ENCODE measurements at places on chromosomes 1 and 21.

DNA sequence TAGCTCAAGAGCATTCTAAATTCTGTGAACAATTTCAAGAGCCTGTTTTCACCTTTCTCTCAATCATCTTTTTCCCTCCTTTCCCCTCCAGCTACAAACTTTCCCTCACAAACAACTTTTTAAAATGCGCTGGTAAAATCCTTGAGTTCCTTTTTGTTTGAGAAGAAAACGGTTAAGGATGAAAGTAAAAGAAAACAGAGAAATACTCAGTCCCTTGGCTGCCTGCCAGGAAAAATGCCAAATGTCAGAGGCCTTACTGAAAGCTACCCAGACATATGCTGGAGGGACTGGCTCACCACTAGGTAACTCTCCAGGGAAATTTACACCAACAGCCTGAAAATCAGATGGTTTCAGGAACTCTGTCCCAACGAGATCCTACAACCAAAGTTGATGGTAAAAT is 11.0 kb upstream of the SERBP1 start:
- no peak for DNase-seq

DNA sequence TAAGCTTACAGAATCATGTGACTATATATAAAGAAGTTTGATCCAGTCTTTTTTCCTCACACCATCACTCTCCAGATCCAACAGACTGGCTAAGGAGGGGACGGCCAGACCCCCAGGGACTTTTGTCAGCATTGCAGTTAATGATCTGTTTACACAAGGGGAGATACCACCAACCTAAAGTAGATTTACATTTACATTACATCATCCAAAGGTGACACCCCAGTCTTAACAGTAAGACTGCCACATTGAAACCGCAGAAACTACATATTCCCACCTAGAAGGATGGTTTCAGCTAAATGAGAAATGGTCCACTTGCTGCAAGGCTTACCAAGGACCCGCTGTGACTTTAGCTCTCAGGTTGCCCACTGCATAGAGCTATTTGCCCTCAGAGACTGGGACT is 3.4 kb downstream of the RCAN1 start:
- no peak for DNase-seq

GRCh38 chr1:194466706-194467105 is 1280.3 kb upstream of the B3GALT2 start:
- DNase-seq: no peak

DNA sequence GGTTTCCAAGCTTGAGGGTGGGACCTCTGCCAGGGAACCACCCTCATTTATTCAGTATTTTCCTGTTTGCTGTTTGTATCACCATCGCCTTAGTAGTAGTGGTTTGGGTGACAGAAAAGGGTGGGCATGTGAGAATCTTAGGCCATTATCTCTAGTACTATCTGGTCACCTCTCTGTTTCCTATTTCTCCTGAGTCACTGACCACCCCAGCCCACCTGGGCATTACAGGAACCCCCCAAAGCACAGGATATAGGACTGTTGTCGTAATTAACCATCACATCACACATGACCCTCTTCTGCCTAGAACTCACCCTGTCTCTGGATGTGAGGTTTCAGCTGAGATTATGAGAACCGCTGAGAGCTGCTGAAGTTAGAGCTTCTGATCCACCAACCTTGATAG is 60.4 kb downstream of the IL23R start:
- no peak for DNase-seq

- no peak for DNase-seq
Measured at GRCh38 chr1:69492286-69492685, 75.4 kb upstream of the LRRC7 start.

DNA sequence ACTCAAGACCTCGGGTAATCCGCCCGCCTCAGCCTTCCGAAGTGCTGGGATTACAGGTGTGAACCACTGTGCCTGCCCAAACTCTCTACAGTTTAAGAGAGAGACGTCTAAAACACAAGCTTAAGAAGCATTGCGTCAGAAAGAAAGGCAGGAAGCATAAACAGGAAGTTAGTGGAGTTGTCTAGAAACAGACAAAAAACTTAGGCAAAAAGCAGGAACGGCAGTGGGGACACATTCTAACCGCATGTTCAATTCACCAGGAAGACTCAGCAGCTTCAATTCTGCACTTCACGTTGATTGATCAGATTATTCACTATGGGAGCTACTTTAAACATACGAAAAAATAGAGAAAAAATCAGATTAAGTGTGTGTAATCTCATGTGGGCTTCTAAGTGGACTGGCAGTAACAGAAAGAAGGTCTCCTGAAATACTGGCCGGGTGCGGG is 7.4 kb downstream of the CFAP74 start:
- no peak for DNase-seq

DNA sequence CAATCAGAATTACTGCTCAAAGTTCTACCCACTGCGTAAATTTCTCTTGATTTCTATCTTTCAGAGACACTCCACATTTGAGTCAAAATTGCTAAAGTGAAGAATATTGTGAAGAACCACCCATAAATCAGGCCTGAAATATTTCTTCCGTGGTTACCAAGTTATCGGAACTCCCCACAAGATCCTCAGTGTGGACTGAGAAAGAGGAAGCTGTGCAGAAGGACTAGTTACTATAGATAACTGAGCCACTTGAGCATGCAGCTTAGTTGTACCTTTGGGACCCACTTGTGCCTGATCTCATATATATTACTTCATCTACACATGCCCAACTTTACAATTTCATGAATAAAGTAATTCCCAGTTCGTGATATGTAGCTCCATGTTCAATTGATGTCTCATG is 18.4 kb downstream of the RWDD3 start:
- no peak for DNase-seq

DNA sequence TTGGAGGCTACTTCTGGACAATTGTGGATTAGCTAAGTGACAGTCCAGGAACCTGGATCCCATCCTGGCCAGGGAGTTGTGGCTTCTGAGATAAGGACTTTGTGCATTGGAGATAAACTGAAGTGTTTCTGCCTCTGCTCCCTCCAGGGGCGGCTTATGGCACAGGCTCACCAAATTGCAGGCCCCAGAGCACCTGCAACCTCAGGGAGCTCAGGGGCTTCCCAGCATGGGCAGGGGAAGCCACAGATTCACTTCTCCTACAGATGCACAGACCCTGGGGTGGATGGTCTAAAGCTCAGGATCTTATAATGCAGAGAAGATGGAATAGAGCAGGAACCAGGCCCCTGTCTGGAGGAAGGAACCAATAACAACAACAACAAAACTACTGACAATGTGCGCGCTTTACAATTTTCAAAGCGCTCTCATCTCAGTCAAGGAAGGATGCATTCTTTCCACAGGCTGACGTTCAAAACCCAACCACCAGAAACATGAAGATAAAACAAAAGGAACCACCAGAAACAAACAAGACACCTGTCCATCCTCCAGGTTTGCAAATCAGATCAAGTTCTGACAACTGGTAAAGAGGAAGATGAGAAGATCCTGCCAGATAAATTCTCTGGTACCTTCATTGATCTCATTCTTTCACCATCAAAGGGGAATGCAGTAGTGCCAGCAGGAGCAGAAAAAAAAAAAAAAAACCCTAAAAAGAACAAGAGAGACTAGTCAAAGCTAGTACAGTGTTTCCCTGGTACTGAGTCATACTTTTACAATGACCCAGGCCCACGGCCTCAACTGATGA is 121.0 kb upstream of the IRF2BP2 start:
- no peak for DNase-seq
